Chondrocyte (in vitro differentiated cells): ENCODE measurements at places on chromosomes 16 and 17. TPM values are rescaled to one million over a fixed set of nuclear protein-coding genes. Genes with fewer than 3 reads are reported as not detected.

- peak overlapping the region; percentile 36 for H3K4me3 ChIP-seq
- no peaks in the 10 kb centered on the region for H3K36me3 ChIP-seq
- H3K27ac ChIP-seq = peak overlapping the region; percentile 94
- no peaks in the 10 kb centered on the region for H3K27me3 ChIP-seq
- DNase-seq = no peak
Observed at GRCh38 chr17:78314683-78315354, 45.1 kb downstream of the SOCS3 start.

DNA sequence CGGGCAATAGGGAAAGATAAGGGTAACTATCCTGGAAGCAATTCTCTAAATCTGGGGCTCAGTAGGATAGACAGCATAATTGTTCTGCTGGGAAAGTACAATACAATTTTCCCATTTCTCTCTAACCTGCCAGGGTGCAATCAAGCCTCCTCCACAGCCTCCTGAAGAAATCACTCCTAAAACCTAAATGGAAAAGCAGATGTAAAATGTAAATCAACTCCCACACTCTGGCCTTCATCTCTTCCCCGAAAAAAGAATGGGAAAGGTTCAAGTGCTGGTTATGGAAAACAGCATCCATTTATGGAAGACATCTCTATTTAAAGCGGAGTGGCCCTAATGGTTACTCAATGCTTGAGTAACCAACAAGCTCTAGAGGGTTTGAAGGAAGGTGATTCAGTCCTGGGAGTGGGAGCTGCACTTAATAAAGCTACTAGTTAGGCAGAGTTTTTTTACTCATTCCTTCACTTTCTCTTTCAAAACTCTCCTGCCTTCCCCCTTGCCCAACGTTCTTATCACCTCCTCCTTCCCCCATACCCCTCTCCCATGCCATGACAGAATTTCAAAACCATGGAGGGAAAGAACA, 5.1 kb downstream of the MMD start:
- peaks cover 8% of the 10 kb centered on the region for H3K4me1 ChIP-seq
- no peaks in the 10 kb centered on the region for H3K27me3 ChIP-seq
- H3K4me3 ChIP-seq = no peak overlapping the region
- DNase-seq = no peak
- H3K36me3 ChIP-seq = peaks cover 2% of the 10 kb centered on the region

DNA sequence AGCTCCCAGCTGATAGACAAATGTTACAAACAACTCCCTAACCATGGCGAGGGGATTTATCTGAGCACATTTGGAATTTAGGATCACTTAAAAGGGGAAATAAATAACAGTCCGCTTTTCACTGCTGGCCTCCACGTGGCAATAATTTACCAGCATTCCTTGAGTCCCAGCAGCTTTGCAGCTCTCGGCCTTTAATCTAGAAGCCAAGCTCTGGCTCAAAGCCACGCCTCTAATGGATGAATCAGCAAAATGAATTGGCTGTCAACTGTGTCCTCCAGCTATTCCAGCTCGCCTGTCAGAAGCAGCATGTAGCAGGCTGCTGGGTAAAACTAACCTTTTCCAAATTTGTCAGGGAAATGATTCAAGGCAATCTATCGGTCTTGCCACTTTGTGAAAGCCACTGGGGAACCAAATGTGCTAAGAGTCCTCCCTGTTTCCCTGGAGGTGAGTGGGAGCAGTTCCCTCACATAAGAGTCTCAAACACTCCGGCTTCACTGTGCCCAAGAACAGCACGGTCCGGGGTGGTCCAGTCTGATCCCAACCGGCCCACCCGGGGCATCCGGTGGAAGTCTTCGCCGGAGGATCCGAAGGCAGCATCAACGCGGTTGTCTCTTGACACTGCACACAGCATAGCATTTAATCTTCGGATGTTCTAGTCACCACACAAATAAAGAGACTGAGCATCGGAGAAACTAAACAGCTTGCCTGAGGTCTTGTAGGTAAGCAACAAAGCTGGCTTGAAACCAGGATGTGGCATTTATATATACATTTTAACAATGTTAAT, 143.3 kb downstream of the PARN start:
- no peak for DNase-seq
- H3K36me3 ChIP-seq = peaks cover 5% of the 10 kb centered on the region
- H3K4me1 ChIP-seq = peaks cover 41% of the 10 kb centered on the region
- peak overlapping the region; percentile 70 for H3K4me3 ChIP-seq
- peak overlapping the region; percentile 90 for H3K27ac ChIP-seq

DNA sequence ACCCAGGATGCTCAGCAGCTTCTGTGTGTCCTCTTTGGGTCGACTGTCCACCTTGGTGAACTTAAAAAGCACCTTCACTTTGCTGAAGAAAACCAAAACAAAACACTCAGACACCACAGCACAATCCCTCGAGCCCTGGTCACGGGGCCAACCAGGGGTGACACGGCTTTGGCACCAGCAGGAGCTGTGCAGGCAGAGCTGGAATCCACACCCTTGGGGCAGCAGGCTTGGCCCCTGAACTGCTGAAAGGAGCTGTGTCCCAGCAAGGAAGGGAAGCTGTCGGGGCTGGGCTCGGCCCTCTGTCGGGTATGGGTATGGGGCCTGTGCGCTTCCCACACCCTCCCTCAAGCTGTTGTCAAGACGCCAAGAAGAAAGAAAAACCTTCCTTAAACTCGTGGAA, 7.6 kb upstream of the PLD6 start:
- peaks cover 5% of the 10 kb centered on the region for H3K4me1 ChIP-seq
- H3K27ac ChIP-seq = no peak overlapping the region
- no peak overlapping the region for H3K4me3 ChIP-seq
- no peaks in the 10 kb centered on the region for H3K27me3 ChIP-seq

DNA sequence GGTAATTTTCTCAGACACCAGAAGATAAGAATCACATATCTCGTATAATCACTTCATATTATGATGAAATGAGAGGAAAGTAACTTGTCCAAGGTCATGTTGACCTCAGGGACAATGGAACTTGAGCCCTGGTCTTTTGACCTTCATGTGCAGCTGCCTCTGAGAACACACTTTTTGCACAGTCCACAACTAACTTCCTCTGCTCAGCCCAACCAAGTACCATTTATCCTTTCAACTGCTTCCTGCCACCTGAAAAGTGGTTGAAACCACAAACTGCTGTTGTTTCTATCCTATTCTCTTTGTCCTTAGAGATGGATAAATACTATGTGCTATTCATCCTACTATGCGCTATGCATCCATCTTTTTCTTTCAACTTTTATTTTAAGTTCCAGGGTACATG, 2.3 kb upstream of the CCL1 start:
- H3K27ac ChIP-seq = no peak overlapping the region
- no peak for DNase-seq
- no peaks in the 10 kb centered on the region for H3K4me1 ChIP-seq
- H3K36me3 ChIP-seq = no peaks in the 10 kb centered on the region
- H3K27me3 ChIP-seq = peaks cover 54% of the 10 kb centered on the region

GRCh38 chr16:8953064-8953463, 10.6 kb downstream of the USP7 start:
- no peaks in the 10 kb centered on the region for H3K36me3 ChIP-seq
- no peak overlapping the region for H3K4me3 ChIP-seq
- no peaks in the 10 kb centered on the region for H3K27me3 ChIP-seq
- peak; percentile 61 for DNase-seq
- H3K27ac ChIP-seq = peak overlapping the region; percentile 54

DNA sequence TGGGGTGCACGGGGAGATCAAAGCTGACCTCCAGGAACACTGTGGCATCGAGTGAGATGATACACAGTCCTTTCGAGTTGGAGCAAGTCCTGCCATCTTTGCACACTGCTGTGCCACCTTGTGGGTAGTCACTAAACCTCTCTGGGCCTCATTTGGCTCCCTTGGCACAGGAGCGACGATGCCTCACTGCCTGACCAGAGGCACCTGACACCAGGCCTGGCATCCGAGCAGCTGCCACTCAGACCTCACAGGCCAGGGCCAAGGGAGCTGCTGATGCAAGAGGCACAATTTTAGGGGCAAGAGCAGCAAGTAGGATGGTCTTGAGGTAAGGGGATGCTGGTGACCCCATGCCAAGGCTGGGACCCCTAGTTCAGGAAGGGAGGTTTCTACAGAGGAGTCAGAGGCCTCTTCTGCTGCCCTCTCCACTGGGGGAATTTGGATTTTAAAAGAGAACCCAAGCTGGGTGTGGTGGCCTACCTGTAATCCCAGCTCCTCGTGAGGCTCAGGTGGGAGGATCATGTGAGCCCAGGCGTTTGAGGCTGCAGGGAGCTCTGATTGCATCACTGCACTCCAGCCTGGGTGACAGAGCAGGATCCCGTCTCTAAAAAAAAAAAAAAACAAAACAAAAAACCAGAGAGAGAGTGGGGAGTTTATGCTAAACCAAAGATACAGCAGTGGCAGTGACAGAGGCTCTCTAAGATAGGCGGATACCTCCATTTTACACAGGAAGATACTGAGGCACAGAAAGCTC, 6.7 kb upstream of the ADGRG1 start:
- H3K36me3 ChIP-seq = no peaks in the 10 kb centered on the region
- peak overlapping the region; percentile 87 for H3K27ac ChIP-seq
- no peak overlapping the region for H3K4me3 ChIP-seq

DNA sequence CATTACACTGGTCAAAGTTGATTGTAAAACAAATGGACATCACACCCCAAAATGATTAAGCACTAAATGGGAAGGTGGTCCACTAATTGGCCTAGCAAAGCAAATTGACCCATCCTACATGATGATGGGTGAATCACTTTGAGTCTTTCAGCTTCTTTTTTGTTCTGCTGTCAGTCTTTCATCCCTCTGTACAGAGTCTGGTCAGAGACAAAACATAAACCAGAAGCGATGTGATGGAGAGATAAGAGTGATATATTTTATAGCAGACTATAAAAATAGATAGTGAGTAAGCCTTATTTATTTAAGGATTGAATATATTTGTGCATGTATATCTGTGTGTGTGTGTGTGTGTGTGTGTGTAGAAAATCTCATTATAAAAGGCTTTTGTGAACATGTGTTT, 618.4 kb upstream of the SOX9 start:
- peaks cover 37% of the 10 kb centered on the region for H3K4me1 ChIP-seq
- H3K27me3 ChIP-seq = no peaks in the 10 kb centered on the region
- H3K27ac ChIP-seq = no peak overlapping the region
- DNase-seq = no peak
- no peaks in the 10 kb centered on the region for H3K36me3 ChIP-seq
- no peak overlapping the region for H3K4me3 ChIP-seq

DNA sequence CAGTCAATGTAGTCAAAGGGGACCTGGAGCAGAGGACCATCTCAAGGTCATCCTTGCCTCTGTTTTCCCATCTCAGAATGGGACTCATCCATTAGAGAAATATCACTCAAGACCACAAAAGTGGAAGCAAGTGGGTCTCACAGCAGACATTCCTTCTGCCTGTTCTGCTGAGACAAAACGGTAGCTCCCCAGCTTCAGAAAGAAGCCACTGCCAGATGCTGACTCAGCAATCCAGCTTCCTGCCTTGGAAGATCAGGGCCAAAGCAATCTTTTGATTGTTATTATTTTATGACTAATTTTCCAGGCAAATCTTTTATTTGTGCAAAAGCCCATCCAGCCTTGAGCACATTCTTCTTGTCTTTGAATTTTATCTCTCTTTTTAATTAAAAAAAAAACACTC, 86.8 kb downstream of the CCT6B start:
- no peak for DNase-seq
- no peaks in the 10 kb centered on the region for H3K36me3 ChIP-seq
- no peak overlapping the region for H3K4me3 ChIP-seq
- H3K27me3 ChIP-seq = peaks cover 9% of the 10 kb centered on the region
- no peak overlapping the region for H3K27ac ChIP-seq

GRCh38 chr17:80858301-80859001, 133.2 kb upstream of the CHMP6 start:
- peak overlapping the region; percentile 86 for H3K27ac ChIP-seq
- H3K4me1 ChIP-seq = peaks cover 47% of the 10 kb centered on the region
- H3K4me3 ChIP-seq = no peak overlapping the region
- no peaks in the 10 kb centered on the region for H3K27me3 ChIP-seq
- peaks cover 4% of the 10 kb centered on the region for H3K36me3 ChIP-seq

Gene ALDH3A1
- 1.6 TPM in 1 of 3 replicates, not detected in the others for total RNA-seq

Gene BAHCC1
- 20.6 to 32.3 TPM (median 22.7 TPM) in 3 replicates for total RNA-seq

Gene PRRT2
- 5.2 to 9.1 TPM (median 6.1 TPM) in 3 replicates for total RNA-seq
